ENCODE measurements at places on chromosomes 5 and 9.

DNA sequence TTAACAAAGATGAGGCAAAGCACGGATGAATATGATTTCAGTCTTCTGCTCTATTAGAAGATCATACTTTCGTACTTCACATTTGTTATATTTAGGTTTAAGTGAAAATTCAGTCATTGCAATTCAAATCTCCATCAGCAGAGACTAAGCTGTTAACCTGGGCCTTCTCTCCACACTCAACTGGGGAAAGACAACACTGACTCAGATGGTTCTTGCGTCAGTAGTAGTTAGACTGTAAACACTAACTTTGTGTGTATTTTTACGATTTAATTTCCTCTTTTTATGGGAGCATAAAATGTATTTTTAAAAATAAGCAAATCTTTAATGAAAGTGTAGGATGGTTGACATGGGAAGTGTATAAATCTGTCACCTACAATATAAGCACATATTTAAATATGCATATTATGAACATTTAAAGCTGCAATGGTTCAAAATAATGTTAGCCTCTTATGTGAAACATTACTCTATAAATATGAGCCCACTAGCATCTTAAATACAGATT is 42.7 kb upstream of the ZNF608 start:
- DNase-seq = no peak

- DNase-seq = peak; percentile 37
These were observed 5.9 kb upstream of the NREP start for GRCh38 chr5:111762895-111763294.

DNA sequence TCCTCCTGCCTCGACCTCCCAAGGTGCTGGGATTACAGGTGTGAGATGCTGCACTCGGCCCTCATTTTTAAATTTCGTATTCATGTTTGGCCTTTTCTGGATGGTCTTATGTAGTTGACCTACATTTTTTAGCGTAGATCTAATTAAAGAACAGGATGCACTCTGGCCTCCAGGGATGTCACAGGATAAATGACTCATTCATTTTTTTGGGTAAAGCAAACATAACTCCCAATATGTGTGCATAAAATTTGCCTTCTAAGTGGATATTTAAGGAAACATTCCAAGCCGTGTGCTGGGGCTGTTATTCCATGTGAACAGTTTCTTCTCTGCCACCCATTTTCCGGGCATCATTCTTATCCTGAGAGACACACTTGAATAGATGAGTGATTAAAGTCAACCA is 501.6 kb downstream of the IRX1 start:
- no peak for DNase-seq

GRCh38 chr5:10248378-10249260 is 1.1 kb downstream of the ATPSCKMT start:
- DNase-seq = peak; percentile 37

- no peak for DNase-seq
These were observed 6.3 kb upstream of the ADAMTSL1 start for GRCh38 chr9:18467696-18468095.

DNA sequence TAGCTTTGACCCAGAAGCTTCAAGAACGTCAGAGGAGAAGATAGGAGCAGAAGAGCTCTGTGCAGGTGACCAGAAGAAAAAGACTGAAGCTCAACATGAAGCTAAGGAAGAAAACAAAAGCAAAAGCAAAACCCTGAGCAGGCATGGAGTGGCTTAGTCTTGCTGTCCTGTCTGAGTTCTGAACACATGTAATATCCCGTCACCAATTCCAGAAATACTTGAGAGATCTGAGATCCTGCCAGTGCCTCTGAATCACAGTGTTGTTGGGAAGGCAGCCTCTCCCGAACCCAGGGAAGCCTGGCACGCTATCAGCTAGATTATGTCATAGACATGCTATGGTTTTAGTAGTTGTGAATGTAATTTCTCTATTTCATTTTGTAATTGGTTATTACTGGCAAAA is 235.7 kb downstream of the ICE1 start:
- DNase-seq = no peak

DNA sequence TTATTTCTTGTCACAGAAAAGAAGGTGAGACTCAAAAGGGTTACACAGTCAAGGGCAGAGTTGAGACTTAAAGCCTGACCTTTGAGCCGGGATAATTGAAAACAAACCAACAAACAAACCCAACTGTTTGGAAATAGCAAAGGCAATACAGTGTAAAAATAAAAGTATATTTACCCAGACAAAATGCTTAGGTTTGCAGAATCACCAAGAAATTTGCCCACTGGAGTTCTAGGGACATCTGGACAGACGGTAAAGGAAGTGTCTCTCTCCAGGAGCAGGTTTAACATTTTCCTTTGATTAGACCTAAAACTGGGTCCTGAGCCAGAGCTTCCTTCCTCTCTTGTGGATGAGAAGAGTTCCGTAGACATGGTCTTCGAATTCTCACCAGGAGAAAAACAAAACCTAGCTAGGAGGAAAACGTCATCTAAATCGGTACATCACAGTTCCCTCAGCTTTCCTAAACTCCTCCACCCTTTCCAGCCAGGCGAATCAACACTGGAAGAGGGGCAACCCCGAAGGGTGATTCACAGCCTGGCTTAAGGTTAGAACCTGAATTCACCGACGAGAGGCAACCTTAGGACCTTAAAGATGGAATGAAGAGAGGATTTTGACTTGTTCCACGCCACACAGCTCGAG is 673 bp downstream of the CDC25C start:
- no peak for DNase-seq

DNA sequence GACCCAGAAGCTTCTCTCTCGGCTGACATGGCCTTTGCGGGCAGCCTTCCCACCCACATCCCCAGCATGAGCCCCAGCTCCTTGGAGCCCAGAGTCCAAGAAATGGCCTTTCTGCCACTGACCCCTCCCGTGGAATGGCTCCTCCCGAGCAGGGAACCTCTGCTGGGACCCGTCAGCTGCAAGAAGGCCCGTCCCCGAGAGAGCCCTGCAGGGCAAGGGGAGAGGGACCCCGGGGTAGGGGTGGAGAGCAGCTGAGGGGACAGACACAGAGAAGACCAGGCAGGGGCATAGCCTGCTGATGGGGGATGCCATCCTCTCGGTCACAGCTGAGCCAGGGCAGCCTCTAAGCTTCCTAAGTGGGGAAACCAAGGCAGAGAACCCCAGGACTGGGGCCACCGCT is 11.2 kb upstream of the NOTCH1 start:
- DNase-seq = no peak

GRCh38 chr9:134641173-134641989 is at the start of gene COL5A1:
COL5A1 (plus strand) TSS chr9:134641803; CDS start chr9:134642188, 385 bp downstream.
- peak; percentile 5 for DNase-seq

- DNase-seq = no peak
These were observed 83.6 kb downstream of the CARTPT start for GRCh38 chr5:71802673-71803072.

- no peak for DNase-seq
These were observed 438.4 kb downstream of the EFNA5 start for GRCh38 chr5:107232293-107232692.

DNA sequence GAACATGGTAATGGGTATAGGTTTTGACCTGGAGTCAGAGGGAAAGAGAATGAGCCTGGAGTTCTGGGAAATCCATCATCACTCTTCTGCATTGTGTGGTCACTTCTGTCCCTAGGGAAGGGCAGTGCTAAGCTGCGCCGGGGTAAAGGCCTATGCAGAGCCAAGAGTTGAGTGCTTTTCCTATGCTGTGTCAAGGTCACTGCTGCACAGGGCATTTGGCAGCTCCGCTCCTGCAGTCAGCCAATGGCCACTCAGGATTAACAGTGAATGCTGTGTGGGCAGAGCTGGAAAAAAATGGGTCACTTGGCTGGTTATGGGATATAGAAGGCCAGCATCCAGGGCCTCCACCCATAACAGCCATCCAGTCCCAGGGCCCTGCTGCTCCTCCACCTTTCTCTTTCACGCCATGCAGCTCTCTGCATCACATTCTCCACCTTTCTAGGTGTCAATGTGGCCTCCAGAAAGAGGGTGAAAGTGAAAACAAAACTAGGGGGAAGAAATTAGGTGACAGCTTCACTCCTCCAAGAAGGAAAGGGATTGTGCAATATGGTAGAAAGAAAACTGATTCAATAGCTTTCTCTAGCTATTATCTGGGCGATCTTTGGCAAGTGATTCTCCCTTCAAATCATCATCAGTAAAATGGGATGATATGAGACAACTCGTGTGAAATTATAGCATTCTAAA is 279.3 kb upstream of the ANKRD55 start:
- DNase-seq = no peak

DNA sequence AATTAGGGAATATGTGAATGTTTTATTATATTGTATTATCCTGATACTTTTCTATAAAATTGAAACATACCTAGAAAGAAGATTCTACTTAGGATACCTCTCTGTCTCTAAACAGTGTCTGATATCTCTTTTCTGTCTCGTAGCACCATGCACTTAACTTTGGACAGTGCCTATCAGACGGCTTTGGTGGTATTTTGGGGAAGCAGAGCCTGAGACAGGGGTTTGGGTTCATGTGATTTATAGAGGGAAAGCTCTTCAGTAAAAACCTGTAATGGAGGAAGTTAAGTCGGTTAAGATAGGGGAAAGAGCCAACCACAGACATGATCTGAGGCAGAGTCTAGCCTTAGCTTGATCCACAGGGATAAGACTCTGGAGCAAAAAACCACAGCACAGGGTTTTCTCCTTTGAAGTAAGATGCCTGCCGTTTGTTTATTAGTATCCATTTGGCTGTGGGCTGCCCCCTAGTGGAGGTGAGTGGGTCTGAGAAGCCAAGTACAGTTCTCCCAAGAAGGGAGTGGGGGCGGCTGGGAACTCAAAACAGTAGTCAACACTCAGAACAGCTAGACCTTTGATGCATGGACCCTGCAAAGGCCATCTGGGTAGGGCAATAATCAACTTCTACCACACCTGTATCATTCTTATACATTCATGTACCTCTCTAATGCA is 141.2 kb upstream of the ASTN2 start:
- DNase-seq = peak; percentile 49

Data from NCI-H146 (cell line).